Stimulated activated CD4-positive, alpha-beta T cell treated with anti-CD3 and anti-CD28 coated beads, Interleukin-2, amount 100 ng/mL, for 24 hours (primary cell): ENCODE measurements at places on chromosomes 11 and 22.

DNA sequence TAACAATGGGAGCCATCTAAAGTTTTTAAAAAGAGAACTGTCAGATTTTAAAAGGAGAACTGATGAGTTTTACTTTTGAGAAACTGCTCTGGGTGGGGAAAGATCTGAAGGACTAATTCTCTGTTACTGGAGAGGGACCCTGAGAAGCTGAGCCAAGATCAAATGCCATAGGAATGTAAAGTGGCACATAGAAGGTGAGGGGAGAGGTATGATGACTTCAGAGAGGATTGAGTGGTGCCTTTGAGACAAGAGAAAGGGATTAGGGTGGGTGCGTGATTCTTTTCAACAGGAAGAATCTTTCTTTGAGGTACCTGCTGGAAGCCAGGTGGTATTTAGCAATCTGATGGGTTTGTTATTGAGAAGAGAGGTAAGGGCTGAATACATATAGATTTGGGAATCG, 9.0 kb downstream of the CRKL start:
- DNase-seq: no peak

- DNase-seq: no peak
Measured at GRCh38 chr22:20019661-20020532, 1.0 kb upstream of the TANGO2 start.

DNA sequence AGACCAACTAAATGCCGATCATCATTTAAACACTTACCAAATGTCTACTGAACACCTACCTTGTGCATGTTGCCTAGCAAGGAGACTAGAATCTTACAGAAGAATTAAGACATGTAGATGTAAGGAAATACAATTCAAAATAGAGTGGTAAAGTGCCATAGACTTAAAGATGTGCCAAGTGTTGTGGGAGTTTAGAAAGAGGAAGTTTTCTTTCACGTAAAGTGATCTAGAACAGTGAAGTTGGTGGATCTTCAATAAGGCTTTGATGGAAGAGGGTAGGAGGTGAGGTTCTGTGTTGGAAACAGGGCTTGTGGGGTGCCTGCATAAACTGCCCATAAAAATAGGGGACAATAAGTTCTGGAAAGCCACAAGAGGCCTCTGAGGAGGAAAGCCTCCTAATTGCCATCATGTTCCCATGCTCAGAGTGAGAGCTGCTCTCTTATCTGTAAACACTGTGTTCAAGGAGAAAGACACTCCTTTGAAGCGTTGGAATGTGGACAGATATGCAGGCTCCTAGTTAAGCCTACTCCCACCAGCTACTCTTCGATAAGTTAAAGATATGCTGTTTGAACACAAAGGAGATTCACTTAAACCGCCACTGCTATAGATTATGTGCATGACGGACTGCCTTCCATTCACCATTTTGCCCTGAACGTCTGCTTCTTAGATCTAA, 66.7 kb downstream of the HSD17B12 start:
- DNase-seq: no peak

GRCh38 chr22:46774253-46774979, 12.0 kb downstream of the TBC1D22A start:
- no peak for DNase-seq

- DNase-seq: no peak
Measured at GRCh38 chr11:60905047-60905446, 1.3 kb downstream of the PRPF19 start.
